ENCODE measurements at places on chromosomes 13 and 19.

DNA sequence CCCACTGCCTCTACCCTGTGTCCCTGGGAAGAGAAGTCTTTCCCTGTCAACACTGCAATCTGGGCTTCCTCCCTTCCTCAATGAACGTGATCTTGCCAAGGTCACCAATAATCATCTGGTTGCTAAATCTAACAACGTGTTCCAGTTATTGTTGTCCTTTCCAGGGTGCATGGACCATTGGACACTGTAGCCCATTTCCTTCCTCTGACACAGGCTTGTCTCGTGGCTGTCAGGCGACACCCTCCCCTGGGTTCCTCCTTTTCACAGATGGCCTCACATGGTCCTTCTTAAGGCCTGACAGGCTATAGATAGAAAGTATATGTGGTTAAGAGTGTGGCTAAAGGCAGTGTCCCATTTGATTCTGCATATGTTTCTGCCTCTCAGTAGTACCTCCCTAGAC lies 67.7 kb upstream of the STARD13 start:
- DNase-seq: peak; percentile 49

GRCh38 chr19:48629297-48629598 lies 7.9 kb downstream of the DBP start:
- DNase-seq: no peak

GRCh38 chr13:29020314-29020713 lies 200.2 kb downstream of the MTUS2 start:
- DNase-seq: no peak

GRCh38 chr13:44259045-44260027 lies 114.3 kb upstream of the SERP2 start:
- no peak for DNase-seq

DNA sequence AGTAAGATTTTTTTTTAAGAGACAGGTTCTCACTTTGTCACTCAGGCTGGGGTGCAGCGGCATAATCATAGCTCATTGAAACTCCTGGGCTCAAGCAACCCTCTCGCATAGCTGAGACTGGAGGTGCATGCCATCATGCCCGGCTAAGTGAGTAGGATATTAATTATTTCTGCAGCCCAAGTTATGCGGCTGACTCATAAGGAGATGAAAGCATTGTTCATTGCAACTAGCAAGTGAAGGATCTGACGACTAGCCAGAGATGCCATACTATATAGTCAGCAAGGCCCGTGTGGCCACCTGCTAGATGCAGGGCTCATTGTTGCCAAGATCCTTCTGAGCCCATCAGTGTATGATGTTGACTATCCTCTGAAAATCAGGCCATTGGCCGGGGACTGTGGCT lies 45.2 kb downstream of the ABCC4 start:
- no peak for DNase-seq

GRCh38 chr19:48330012-48330681 lies 4.8 kb downstream of the EMP3 start:
- DNase-seq: peak; percentile 94

DNA sequence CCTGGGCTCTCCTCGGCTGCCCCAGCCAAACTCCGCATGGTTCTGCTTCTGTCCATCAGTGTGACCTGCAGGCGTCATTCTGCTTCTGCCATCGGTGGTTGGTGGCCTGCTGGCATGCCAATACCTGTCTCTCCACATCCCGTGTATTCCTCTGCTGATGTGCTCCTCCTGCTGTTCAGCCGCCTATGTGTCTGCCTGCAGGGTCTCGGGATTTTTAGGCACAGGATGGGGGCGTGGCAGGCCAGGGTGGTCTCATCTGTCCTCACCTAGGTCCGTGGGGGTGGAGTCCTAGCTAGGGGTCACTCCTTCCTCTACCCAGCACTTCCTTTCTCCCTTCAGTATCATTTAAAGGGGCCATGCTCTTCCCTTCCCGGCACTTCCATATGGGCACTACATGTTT lies 33.0 kb upstream of the SGCG start:
- no peak for DNase-seq

DNA sequence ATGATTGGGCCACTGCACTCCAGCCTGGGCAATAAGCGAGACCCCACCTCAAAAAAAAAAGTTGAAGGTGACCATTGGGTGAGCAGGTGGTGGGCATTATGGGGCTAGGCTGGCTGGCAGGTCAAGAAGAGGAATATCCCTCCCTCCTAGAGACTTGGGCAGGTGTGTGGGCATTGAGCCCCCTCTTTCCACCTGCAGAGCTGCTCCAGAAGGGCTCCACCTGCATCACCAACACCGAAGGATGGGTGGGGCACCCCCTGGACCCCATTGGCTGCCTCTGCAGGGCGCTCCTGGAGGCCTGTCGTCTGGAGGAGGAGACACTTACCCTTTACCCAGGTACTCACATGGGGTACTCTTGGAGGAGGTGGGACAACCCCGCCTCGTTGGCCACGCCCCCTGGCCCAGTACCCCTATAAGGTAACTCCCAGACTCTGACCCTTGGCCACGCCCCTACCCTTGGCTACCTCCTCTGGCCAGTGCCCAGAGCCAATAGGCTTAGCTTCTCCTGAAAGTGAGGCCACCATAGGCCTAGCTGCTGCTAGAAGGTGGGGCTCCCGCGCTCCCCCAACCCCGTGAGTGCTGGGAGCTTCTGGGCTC lies 21.9 kb downstream of the ZSWIM4 start:
- DNase-seq: no peak

DNA sequence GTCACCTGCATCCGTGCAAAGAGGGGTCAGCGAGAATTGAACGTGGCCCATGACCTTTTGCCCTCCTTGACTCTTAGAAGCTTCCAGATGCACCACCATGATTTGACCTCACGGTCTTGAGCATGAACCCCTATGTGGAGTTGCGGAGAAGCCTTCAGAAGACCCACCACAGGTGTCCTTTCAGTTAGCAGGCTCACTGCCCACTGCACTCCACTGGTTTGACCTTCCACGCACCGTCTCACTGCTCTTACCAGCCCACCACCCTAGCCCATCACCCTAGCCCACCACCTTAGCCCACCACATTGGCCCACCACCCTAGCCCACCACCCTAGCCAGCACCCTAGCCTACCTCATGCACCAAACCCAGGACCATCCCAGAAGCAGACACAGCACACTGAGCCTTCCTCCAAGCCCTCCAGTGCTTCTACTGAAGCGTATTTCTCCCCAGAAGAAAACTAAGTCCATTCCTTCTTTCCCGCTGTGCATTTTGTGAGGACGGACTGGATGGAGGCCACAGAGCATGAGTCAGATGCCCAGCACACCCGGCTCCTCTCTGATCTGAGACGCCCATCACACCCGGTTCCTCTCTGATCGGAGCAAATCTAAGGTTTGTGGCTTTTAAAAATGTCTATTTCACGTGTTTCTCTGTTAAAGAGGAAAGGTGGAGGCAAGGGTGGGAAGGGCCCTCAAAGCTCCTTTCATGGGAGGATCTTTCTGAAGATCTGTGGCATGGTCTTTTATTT lies 45.8 kb downstream of the SOX1 start:
- DNase-seq: no peak

DNA sequence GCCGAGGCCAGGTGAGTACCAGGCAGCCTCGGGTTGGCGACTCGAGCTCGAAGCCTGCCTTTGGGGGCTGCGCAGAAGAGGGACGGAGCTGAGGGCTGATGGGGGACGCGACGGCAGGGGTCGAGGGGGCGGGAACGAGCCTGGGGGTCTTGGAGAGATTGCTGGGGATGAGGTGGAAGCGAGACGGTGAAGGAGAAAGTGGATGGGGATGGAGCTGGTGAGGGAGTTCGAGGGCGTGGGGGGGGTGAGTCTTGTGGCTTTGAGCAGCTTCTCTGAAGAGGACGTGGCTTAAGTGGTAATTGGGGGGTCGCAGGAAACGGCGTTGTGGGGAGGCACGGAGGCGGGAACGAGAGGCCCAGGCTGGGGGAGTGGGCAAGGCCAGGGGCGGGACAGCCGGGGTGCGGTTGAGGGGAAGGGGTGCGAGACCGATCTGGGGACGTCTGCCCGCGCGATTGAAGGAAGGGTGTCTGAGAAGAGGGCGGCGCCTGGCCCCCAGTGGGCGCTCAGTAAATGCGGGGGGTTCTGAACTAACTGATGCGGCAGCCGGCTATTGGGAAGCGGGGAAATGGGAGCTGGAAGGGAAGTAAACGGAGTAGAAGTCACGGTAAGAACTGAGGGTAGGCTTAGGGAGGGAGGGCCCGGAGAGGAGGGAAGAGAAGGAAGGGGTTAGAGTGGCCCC lies 426 bp downstream of the MYO9B start:
- no peak for DNase-seq

GRCh38 chr13:38670627-38671026 lies 16.2 kb upstream of the FREM2 start:
- no peak for DNase-seq

DNA sequence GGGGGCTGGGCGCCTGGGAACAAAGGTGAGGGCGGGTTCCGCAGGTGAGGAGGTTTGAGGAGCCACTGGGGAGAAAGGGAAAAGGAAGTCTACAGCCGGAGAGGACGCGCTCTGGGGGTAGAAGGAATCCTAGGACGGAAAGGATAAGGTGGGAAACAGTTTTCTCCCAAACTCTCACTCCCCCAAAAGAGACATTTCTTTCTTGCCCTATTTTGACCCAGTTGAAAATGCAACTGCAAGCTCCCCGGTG lies 651 bp upstream of the POLR1D start:
- DNase-seq: peak; percentile 45

DNA sequence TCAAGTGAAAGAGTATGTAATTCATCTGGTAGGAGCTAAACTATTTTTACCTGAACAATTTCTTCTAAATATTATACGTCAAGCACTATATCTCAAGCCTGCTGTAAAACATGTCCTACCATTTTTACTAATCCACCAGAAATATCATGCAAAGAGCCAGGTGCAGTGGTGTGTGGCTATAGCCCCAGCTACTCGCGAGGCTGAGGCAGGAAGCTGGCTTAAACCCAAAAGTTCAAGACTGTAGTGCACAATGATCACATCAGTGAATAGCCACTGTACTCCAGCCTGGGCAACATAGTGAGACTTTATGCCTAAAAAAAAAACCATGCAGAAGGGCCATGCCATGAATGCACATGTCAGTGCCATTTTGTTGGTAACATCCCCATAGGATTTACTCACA lies 20.7 kb upstream of the CLN5 start:
- no peak for DNase-seq

- DNase-seq: no peak
These were observed 17.6 kb downstream of the TJP3 start for GRCh38 chr19:3725640-3726310.

DNA sequence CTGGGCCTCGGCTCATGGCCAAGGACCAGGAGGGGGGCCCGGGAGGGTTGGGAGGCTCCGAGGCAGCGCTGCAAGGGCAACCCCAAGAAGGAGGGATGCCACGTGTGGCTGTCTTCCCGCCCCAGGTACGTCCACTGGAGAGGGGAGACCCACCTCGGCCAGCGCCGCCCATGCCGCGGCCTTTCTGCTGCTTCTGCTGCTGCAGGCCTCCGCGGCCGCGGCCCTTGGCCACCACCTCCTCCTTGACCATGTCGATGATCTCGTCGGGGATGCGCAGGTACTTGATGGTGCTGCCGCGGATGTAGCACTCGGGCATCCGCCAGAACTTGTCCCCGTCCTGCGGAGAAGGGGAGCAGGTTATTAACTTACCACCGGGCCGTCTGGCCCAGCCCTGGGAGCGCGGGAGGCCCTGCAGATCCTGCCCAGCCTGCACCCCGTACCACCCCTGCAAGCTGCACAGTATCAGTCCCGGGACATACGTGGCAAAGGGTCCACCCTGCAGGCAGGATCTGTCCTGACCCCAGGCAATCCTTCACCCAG lies 13.3 kb downstream of the LSM4 start:
- DNase-seq: no peak

Data from putamen (tissue), 1 donor.